GM12878 (cell line): ENCODE measurements at places on chromosomes 4 and X.

GRCh38 chrX:148043271-148043855 is 62.2 kb downstream of the FMR1NB start:
- no peak for DNase-seq

GRCh38 chrX:114619874-114620273 is 36.0 kb downstream of the HTR2C start:
- DNase-seq, result no peak

- DNase-seq, result no peak
Measured at GRCh38 chr4:55926610-55927009, 22.1 kb upstream of the CEP135 start.

DNA sequence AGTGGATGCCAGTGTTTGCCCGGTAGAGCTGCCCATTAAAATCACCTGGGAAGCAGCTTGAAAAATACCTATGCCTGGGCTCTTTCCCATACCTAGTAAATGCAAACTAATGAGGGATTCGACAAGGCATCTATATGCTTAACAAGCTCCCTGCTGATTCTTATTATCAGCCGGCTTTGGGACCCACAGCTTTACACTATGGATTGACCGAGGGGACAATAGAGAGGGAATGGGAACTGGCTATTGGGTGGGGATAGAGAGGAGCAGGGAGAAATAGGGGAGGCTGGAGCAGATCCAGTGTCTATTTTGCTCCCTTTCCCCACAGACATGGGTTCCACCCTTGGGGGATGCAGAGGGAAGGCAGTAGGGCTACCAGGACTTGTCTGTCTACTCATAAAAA is 103.1 kb upstream of the TEX13D start:
- DNase-seq, result no peak

GRCh38 chrX:121958886-121959285 is 911.5 kb downstream of the GLUD2 start:
- DNase-seq, result no peak

GRCh38 chrX:153537080-153537479 is 19.6 kb downstream of the ATP2B3 start:
- DNase-seq, result no peak

DNA sequence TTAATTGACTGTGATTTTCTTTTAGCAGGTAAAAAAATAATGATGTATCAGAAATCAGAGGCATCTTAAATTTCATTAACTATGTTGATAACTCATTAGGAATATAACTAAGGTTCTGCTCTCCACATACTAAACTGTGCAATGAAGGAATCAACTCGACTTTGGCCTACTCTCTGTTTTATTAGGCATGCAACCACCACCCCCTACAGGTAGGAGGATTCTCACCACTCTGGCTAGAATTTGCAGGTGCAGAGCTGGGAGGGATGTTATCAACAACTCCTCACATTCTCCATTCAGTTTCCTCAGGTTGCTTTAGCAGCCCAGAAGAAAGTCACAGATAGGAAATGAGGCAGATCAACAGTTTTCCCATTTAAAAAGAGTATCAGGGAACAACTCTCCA is 160.1 kb downstream of the COX18 start:
- no peak for DNase-seq

GRCh38 chr4:35952751-35953150 is 291.6 kb downstream of the ARAP2 start:
- DNase-seq, result no peak

DNA sequence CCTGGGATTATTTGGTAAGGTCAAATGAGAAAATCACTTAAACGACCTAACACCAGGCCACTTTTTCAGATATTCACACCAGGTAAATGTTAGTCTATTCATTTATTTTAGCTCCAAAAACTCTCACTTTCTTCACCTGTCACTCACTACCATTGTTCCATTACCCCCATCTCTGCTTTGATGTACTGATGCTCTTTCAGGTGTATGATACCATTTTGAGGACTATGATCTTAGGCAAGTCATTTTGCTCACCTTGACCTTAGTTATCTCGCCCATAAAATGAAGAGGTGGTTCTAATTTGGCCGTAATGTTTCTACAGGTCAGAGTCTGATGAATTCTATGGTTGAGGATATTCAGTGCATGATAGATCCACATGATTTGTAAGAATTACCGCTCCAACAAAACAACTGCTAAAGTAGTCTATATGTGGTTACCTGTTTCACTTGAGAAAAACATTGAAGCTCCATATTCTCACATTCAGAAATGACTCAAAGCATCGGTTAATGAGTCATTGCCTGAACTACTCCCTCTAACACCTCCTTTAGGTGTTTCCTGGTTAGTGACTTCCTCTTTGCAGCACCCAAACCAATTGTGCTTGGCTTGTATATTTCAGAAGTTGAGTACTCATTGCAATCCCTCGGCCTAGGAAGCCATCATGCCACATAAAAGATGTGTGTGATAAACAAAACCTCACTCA is 4.5 kb downstream of the DTHD1 start:
- DNase-seq, result peak; percentile 93

GRCh38 chrX:123167621-123168020 is 16.5 kb upstream of the GRIA3 start:
- no peak for DNase-seq

- DNase-seq, result no peak
Measured at GRCh38 chr4:158850800-158851644, 82.2 kb downstream of the FNIP2 start.

- no peak for DNase-seq
Measured at GRCh38 chr4:87512400-87512799, 16.8 kb downstream of the SPARCL1 start.

DNA sequence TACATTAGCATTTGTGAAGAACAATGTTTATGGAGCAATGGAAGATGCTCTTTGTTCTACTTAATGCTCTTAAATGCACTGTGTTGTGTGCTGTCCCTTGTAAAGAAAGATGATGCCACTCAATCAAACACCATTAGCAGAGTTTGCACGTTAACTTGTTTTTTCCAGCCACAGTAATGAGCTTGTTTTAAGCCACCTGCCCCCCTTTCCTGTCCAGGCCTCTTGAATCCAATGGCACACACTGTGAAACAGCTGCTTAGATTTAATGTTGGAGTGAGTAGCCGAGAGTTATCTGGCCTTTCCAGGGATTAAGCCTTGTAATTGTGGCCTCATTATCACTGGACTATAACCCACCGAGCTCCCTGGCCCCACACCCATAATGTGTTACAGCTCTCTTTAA is 86.0 kb downstream of the PAK3 start:
- no peak for DNase-seq

GRCh38 chr4:150939530-150939929 is 75.6 kb downstream of the LRBA start:
- DNase-seq, result no peak

DNA sequence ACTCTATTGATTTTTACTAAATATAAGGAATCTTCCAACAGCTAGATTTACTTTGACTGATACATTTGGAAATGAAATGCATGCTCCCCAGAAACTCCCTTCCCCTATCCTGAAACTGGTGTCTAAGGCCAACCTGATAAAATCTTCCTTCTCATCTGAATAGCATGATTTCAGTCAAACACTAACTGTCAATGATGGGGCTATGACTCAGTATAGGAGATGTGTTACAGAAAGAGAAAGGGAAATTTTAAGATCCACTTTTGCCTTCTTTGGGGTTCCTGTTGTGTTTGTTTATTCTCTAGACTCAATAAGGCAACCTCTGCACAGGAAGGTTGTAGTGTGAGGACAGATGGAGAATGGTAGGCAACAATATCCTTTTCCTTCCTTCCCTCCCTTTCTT is 160.7 kb downstream of the MOSPD2 start:
- DNase-seq, result no peak

DNA sequence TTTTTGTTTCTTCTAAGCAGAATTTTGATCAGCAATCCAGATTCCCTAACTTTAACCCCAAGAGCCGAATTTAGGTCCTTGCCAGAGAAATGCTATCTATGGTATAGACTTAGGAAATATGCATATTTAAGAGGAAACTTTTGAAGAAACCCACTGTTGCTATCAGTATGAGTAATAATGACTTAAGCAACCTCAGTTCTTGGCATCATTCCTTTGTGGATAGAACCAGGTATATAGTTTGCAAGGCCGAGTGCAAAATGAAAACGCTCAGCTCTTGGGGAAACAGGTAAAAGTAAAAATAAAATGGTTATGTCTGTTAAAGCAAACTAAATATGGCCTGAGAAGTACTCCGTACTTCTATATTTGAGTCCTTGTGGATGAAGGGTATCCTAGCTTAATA is 78.1 kb downstream of the ARSF start:
- DNase-seq, result no peak

GRCh38 chr4:73727685-73728084 is 12.7 kb upstream of the CXCL8 start:
- DNase-seq, result no peak

DNA sequence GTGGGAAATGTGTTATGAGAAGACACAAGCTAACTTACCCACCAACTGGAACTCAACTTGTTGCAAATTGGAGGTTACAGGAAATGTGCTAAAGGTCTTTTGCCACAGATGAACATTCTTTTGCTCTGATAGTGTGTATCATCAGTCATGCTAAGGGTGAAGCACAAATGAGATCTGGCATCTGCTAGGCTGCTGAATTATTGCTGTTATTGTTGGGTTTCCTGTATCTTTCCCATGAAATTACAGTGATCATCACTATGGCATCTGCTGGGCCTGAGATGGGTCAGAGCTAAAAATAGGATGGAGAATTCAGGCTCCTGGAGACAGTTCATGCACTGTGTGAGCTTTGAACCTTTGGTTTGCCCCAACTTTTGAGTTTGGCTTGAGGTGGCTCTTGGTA is 124.5 kb downstream of the NPNT start:
- no peak for DNase-seq

DNA sequence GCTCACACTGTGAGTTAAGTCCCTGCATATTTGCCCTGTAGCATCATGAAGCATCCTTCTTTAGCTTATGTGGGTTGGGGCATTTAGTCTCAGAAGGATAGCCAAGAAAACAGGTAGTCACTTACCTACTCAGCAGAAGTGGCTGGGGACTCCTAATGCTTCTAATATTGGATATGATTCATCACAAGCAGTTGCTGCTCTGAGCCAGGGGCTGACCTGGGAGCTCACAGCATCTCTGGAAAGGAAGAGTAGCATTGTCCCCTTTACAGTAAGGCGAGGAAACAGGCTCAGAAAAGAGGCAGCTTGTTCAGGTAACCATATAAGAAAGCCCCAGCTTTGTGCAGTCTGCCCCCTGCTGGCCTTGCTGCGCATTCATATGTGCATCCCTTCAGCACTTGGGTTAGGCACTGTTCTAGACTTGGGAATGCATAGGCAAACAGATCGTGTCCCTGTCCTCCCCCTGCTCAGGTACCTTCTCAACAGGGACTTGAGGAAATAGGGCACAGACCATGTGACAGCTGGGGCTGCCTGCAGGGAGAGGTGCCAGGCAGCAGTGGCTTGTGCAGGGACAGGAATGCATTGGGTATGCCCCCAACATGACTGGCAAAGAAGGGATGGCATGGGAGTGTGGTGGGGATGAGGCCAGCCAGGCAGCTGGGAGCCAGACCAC is 35.7 kb upstream of the TBC1D14 start:
- no peak for DNase-seq

- no peak for DNase-seq
Measured at GRCh38 chrX:108537005-108537404, 97.4 kb downstream of the COL4A5 start.

- no peak for DNase-seq
Measured at GRCh38 chr4:162869157-162869556, 297.5 kb downstream of the NAF1 start.

DNA sequence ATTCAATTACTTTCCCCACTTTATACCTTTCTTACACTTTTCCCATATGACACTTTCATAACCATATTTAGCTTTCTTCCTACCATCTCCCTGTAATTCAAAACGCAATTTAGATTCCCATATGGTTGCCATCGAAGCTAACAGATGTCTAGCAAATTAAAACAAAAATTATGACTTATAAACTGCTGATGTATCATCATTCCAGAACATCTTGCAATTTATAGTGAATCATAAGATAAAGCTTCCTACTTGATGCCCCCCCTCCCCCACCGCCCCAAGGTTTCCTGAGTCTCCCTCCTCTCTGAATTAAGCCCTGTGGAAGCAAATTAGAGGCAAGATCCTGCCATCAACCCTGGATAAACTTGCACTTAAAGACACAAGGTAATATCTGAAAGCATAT is 5.4 kb downstream of the TSPAN5 start:
- DNase-seq, result no peak

DNA sequence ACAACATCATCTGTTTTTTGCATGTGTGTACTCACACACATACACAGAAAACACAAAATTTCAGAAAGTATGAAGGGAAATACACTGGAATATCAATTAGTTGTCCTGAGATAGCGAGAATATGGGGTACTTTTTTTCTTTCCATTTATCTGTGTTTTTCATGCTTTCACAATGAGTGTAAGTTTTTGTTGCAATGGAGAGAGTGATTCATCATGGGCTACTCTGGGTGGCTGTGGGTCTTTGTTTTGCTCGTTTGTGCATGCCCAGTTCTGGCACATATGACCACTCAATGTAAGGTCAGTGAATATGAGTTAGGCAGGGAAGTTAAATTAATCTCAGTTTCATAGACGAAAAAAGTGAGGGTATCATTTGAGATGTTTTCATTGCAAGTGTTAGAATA is 26.9 kb downstream of the XK start:
- no peak for DNase-seq

DNA sequence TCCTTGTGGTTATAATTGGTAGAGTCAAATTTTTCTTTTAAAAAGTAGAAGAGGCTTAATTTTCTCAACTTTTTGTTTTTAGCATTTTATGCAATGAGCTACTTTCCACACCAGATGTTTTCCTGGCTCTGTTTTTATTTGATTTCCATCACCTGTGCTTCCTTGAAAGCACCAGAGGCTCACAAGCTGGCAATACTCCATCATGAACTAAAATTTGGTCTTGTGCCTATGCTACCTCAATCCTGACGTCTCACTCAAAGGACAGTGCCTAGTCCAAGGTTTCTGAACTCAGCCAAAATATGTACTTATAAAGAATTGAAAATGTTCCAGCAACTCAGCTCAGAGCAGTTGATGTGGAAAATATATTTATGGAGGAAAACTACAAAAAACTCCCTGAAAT is 914.0 kb upstream of the PRKX start:
- no peak for DNase-seq

DNA sequence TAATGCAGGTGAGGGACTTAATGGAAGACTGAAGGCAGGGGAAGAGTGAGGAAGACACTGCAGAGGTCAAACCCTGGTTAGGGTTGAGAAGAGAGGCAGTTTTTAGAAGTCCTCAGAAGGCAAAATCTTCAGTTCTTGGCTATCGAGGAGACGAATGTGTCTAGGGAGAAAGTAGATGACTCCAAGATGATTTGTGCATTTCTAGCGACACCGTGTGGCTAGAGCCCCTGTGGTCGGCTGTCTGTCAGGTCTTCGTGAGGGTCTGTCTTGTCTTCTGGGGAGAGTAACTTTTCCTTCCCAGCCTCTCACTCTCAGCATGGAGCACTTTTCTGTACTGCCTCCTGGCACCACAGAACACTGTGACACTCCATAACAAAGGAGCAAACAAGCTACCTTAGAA is 458.1 kb downstream of the STIM2 start:
- DNase-seq, result peak; percentile 2
